NCI-H774 (cell line): ENCODE measurements at places on chromosomes 11 and 22.

GRCh38 chr11:66680966-66681645 lies 3.4 kb upstream of the RBM4B start:
- DNase-seq: no peak

- DNase-seq: no peak
Measured at GRCh38 chr11:83982825-83983224, 696.7 kb upstream of the CCDC90B start.

DNA sequence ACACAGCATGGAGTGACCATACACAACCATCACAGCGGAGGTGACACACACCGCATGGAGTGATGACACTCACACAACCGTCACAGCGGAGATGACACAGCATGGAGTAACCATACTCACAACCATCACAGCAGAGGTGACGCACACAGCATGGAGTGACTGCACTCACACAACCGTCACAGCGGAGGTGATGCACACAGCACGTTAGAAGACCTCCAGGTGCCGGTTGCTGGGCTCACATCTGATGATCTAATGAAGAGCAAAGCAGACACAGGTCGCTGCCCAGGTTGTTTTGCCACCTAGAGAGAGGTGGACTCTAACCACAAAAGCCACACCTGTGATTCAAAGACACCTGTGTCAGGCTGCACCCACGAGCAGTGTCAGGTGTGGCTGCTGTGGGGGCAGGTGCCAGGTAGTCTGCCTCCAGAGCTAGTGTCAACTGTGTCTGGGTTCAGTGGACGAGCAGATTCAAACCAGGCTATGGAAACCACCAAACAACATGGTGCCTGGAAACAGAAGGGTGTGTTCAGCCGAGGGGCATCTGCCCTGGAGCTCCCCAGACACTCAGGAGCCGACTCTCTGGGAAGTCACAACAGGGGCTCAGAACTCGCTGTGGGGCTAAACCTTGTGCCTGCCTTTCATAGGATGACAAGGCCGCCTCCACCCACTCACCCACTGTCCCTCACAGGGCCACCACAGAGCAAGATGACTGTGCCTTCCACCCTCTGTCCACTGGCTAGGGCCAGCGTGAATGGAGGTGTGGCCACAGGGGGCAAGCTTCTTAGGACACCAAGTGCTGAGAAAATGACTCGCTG lies 608.2 kb downstream of the TBC1D22A start:
- DNase-seq: no peak

DNA sequence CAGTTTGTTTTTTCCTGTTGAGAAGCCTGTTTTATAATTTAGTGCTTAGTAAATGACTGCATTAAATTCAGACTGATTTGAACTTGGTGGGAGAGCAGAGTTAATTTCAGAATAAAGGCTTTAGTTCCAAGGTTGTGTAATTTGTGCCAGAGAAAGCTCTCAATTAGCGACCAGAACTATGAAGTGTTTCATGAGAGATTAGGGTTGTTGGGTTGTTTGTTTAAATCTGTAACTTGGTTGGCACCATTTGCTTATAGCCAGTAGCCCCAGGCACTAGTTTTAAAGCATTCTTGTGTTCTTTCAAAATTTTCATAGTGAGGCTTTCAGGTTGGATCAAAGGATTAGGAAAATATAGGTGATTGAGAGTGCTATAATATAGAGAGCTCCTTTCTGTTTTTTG lies 25.5 kb downstream of the UVRAG start:
- DNase-seq: no peak

- DNase-seq: no peak
Measured at GRCh38 chr11:35676611-35676965, 14.0 kb downstream of the TRIM44 start.

- no peak for DNase-seq
Measured at GRCh38 chr22:18118345-18118915, 7.8 kb downstream of the TUBA8 start.

DNA sequence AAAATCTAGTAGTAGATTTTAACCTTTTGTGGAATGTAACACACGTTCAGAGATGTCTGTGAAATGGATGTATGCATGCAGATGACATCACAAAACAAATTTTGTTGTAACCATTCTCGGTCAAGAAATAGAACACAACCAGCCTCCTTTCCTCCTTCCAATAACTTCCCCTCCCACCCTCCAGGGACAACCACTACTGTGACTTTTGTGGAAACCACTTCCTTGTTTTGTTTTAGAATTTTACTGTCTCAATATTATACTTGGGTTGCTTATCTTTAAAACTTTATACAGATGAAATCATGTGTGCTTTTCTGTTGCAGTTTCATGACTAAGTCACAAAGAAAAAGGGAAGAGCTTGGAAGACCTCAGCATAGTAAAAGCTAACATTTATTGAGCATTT lies 189.4 kb upstream of the NCAM1 start:
- DNase-seq: no peak

GRCh38 chr11:122019908-122020694 lies 95.9 kb downstream of the BLID start:
- no peak for DNase-seq

- no peak for DNase-seq
Measured at GRCh38 chr22:44210722-44211121, 30.0 kb downstream of the PARVG start.

GRCh38 chr11:95542868-95543551 lies 246.6 kb downstream of the FAM76B start:
- no peak for DNase-seq

GRCh38 chr22:50174382-50175190 lies 4.1 kb downstream of the PANX2 start:
- no peak for DNase-seq

DNA sequence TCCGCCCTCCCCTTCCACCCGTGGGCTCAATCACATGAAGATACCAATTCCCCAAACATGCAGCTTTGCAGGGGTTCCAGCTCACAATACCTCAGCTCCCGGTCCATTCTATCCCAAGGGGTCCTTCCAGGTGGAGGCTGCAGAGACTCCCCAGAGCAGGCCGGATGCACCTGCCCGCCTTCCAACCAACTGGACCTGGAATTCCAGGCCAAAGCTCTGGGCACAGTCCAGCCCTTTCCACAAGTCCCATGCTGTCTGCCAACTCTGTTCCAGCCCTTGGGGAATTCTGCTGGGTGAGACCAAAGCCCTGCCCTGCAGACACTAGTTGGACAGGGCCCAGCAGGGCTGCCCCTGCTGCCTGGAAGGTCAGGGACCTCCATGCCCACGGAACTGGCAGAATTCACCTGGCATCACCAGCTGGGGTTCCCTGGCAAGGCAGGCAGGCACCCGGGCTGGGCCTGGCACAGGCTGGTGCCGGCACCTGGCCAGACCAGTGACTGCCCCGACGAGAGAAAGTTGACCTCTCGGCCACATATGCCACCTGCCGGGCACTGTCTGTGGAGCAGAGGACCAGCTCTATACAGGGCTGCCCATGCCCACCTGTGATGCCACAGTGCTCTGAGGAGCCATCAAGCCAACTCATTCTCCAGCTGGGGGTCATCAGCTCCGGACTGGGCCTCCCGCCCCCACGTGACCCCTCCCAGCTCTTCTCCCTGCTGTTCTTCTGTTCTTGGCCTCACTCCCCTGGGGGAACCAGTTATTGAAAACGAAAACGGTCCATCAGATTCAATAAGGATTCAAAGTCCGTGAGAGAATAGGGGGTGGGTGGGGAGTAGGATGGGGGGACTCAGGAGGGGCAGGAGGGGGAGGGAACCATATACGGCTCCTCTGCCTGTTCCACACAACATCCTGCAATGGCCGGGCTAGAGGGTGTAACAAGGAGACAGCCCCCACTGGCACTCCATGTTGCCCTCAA lies 4.7 kb downstream of the SYT7 start:
- no peak for DNase-seq

DNA sequence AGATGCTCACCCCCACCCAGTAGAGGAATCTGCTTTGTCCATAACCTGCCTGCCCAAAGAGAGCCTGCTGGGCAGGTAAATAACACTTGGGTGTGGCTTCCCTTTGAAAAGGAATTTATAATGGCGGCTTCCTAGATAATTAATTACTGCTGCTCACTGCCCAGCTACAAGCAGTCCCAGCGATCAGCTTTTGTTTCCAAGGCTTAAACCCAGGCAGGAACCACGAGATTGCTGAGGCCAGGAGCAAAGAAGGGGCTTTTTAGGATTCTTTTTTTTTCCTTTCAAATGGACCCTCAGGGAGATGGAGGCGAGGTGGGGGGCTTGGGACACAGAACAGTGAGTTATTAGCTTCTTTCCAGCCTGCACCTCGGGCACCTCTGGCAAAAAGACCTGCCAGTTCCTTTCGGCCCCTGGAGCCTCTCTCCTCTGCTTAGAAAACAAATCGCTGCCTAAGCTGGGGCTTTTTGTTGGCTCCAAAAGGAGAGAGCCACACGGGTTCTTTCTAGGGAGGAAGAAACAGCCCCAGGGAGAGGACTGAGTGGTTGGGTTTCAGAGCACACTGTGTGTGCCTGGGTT lies 107.2 kb downstream of the TSPAN18 start:
- DNase-seq: no peak

GRCh38 chr11:16252373-16252772 lies 104.0 kb downstream of the SOX6 start:
- no peak for DNase-seq

DNA sequence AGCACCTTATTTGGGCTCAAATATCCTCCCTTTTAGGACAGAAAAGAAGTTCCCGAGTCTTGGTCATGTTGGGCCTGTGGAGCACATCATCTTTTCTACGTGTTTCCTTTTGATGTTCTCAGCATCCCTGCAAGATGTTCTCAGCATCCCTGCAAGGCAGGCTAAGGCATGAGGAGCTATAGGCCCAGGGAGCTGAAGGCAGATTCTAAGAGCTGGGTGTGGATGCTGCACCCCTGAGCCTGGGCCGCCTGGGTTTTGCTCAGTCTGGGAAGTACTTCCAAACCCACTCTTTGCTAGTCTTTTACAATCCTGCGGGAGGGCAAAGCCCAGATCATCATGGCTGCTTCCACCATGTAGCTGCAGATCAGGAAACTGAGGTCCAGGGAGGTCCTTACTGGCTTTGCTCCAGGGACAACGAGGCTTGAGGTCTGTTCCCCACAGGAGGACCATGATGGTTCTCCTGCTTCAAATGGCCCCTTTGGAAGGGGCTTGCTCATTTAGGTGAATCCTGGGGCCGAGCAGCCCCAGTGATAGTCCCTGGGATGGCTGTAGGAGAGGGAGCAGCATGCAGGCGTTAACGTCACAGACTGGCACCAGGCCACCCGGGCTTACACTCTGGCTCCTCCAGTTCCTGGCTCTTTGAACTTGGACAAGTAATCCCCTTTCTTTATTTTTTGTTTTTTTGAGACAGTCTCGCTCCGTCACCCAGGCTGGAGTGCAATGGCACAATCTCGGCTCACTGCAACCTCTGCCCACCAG lies 10.6 kb downstream of the LRRC75B start:
- no peak for DNase-seq

DNA sequence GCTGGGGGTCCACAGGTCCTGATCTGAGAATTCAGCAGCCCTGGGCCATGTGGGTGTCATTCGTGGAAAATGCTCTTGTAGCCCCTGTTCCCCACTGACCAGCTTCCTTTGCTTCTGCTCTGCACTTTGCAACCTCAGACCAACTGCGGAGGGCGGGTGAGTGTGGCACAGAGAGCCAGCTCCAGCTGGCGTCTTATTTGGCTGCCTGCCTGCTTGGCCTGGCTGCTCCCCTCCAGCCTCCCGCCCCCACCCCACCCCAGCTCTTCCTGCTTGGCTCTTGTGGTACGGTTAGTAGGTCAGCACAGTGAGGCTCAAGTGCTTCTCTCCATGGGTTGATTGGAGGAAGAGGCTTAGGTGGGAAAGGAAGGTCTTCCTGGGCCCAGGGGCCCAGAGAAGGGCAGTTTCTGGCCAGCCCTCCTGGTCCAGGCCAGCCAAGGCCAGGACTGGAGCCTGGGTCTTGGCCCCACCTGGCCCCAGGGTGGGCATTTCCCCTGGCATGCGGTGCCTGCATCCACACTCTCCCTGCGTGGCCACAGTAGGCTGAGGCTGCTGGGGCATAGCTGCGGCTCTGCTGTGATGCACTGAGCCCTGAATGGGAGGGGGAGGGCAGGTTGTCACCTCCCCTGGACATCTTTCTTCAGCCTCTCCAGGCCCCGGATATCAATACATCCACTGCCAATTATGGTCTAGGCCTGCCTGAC lies 26.5 kb downstream of the MYO7A start:
- DNase-seq: peak; percentile 45

- DNase-seq: peak; percentile 31
Measured at GRCh38 chr22:39170825-39171622, 18.5 kb upstream of the CBX7 start.

GRCh38 chr11:75949023-75949672 lies 134.1 kb downstream of the UVRAG start:
- DNase-seq: no peak

GRCh38 chr22:37461961-37462360 lies 24.2 kb downstream of the MFNG start:
- DNase-seq: no peak

DNA sequence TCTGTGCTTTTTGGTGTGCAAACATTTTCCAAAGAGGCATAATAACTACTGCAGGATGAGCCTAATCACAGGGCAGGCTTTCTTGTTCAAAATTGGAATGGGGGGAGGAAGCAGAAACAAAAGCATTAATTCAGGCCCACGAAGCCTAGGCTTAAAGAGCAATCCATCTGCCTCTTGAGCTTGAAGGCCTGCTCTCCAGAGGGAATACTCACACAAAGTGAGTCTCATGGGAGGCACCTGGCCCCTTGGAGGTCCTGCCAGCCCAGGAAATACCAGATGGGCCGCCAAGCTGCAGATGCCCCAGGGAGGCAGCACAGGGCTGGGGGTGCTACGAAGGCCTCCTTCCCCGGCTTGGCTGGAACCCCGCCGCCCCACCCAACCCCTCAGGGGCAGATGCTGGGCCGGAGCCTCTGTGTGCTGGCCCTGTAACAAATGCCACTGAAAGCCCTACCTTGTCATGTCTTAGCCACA lies 39.3 kb upstream of the COMT start:
- no peak for DNase-seq

GRCh38 chr11:27317751-27318150 lies 45.3 kb downstream of the CCDC34 start:
- DNase-seq: no peak

- no peak for DNase-seq
Measured at GRCh38 chr11:34316347-34317035, 41.3 kb downstream of the ABTB2 start.

GRCh38 chr11:126195119-126195518 lies 16.3 kb downstream of the RPUSD4 start:
- DNase-seq: no peak

GRCh38 chr11:104908186-104908531 lies 9.9 kb upstream of the CASP12 start:
- no peak for DNase-seq

- no peak for DNase-seq
Measured at GRCh38 chr11:93727985-93728791, 13.1 kb downstream of the TAF1D start.
